Stimulated activated CD4-positive, alpha-beta T cell treated with anti-CD3 and anti-CD28 coated beads, TNF-alpha, amount 100 ng/mL, for 4 hours (primary cell): ENCODE measurements at places on chromosomes 5 and 9.

DNA sequence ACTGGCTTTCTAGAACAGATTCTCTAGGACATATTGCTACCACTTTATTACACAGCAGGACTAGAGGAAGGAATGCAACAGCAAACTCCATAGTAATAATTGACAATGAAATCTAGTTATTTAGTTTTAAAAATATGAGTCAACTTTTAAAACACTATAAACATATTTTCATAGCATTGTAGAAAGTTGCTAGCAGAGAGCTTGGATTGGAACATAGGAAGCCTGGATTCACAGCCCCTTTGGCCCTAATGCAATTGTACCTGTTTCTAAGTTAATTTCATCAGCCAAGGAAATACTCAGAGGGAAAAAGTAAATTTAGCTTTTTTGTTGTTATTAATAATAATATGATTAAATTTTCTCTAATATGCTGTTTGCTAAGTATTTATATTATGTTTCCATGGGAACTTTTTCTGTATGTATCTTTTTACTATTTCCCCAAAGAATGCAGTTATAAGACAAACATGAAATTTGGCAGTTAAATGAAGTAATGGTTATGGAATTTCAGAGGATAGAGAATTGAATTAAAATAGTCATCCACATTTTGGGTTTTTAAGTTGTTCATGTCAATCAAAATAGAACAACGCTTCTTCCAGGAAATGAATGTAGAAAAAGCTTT is 45.6 kb downstream of the VCAN start:
- no peak for DNase-seq

GRCh38 chr5:176384366-176384930 is 4.0 kb downstream of the NOP16 start:
- no peak for DNase-seq

GRCh38 chr9:127979333-127980059 is 1.3 kb downstream of the EEIG1 start:
- DNase-seq = no peak

DNA sequence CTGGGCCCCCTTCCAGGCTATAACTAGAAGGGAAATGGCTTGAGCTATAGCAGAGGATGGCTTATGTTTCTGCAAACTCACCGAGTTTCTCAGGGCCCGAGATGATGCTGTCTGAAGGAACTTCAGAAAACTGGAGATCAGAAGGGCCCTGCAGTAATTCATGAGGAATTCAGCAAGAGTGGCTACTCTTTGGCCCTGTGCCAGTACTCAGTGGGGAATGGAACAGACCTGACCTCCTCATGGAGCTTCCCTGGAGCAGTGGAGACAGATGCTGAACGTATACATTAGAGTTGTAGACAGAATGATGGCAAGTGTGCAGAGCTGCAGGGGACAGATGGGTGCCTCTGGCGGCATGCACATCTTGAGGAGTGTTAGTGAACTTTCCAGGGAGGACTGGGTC is 17.3 kb upstream of the SMIM32 start:
- DNase-seq = no peak

DNA sequence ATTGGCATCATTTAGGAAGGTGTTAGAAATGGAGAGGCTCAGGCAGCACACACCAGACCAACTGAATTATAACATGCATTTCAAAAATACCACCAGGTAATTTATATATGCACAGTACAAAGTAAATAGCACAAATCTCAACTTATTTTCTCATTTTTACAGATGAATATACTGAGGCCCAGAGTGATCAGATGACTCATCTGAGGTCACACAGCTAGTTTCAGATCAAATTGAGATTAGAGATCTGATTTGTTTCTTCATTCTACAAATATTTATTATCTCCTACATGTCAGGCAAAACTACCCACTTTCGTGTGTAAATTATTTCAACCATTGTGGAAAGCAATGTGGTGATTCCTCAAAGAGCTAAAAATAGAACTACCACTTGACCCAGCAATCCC is 507.1 kb downstream of the TLE4 start:
- no peak for DNase-seq

DNA sequence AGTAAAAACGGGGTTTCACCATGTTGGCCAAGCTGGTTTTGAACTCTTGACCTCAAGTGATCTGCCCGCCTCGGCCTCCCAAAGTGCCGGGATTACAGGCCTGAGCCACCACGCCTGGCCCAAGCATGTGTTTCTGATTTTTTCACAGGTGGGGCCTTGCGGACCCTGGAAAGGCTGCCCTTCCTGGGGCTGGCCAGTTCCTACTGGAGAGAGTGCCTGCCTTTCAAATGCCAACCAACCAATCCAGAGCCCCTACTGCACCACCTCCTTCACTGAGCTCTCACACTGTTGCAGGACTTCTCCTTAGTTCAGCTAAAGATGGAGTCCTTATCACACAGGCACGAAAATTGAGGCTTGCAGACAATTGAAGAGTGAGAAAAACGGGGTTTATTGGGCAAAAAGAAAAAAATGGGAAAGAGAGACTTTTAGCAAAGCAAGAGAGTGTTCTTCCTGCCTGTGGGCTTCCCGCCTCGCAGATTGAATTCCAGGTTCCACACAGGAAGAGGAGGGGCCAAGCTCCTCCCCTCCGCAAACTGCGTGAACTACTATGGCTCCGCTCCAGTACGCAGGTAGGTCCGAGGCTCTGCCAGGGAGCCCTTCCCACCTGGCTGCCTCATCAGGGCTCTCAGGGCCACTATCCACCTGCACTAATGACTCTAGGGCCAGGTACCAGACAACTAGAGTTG is 8.3 kb upstream of the CMBL start:
- no peak for DNase-seq

- no peak for DNase-seq
Measured at GRCh38 chr9:7103367-7103766, 345.6 kb downstream of the KDM4C start.
